ENCODE measurements at places on chromosomes 3 and 15. TPM values are rescaled to one million over a fixed set of nuclear protein-coding genes. Genes with fewer than 3 reads are reported as not detected.

Gene PRR20G
- not detected for total RNA-seq

Gene HDAC11
- 1.8 TPM for total RNA-seq

Gene NMD3
- total RNA-seq, result 73.0 TPM

GRCh38 chr3:43010638-43011037, 31.5 kb downstream of the GASK1A start:
- peaks cover 9% of the 10 kb centered on the region for H3K4me1 ChIP-seq
- no peaks in the 10 kb centered on the region for H3K36me3 ChIP-seq
- H3K27ac ChIP-seq, result no peak overlapping the region
- H3K4me3 ChIP-seq, result no peak overlapping the region
- DNase-seq, result no peak

DNA sequence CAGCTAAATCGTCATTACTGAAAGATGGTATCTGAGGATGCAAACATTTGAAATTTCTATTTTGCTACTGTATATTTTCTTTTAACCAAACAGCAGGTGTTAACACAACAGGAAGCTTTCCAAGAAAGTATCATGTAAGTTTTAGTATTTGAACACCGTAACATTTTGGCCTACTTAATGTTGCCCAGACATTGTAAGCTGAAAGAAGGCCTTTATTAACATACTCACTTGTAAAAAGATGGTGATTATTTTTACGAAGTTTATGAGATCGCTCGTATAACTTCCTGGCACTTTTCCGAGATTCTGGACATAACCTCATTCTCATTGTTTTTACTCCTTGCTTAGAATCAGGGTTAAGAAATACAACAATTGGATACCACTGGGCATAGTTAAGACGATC, 95.7 kb downstream of the TJP1 start:
- no peaks in the 10 kb centered on the region for H3K4me1 ChIP-seq
- no peaks in the 10 kb centered on the region for H3K36me3 ChIP-seq
- H3K27me3 ChIP-seq, result peaks cover 8% of the 10 kb centered on the region

- H3K27ac ChIP-seq, result no peak overlapping the region
- no peaks in the 10 kb centered on the region for H3K27me3 ChIP-seq
- no peaks in the 10 kb centered on the region for H3K36me3 ChIP-seq
Observed at GRCh38 chr3:26652164-26652563, 29.6 kb downstream of the LRRC3B start.

GRCh38 chr3:12170207-12170606, 11.5 kb upstream of the TIMP4 start:
- H3K4me3 ChIP-seq, result no peak overlapping the region
- H3K4me1 ChIP-seq, result no peaks in the 10 kb centered on the region
- H3K27ac ChIP-seq, result no peak overlapping the region
- peaks cover 11% of the 10 kb centered on the region for H3K36me3 ChIP-seq
- H3K27me3 ChIP-seq, result no peaks in the 10 kb centered on the region

- H3K27ac ChIP-seq, result no peak overlapping the region
- no peaks in the 10 kb centered on the region for H3K4me1 ChIP-seq
- no peaks in the 10 kb centered on the region for H3K36me3 ChIP-seq
- H3K27me3 ChIP-seq, result peaks cover 6% of the 10 kb centered on the region
- H3K4me3 ChIP-seq, result no peak overlapping the region
Observed at GRCh38 chr3:54262541-54262940, 140.2 kb downstream of the CACNA2D3 start.
